ENCODE measurements at places on chromosomes 7 and 10.

- no peak for DNase-seq
Measured at GRCh38 chr7:132654150-132654549, 77.9 kb upstream of the PLXNA4 start.

GRCh38 chr7:44897309-44897708, 12.0 kb upstream of the PURB start:
- no peak for DNase-seq

- DNase-seq, result no peak
Measured at GRCh38 chr7:85770332-85770731, 583.5 kb upstream of the SEMA3D start.

DNA sequence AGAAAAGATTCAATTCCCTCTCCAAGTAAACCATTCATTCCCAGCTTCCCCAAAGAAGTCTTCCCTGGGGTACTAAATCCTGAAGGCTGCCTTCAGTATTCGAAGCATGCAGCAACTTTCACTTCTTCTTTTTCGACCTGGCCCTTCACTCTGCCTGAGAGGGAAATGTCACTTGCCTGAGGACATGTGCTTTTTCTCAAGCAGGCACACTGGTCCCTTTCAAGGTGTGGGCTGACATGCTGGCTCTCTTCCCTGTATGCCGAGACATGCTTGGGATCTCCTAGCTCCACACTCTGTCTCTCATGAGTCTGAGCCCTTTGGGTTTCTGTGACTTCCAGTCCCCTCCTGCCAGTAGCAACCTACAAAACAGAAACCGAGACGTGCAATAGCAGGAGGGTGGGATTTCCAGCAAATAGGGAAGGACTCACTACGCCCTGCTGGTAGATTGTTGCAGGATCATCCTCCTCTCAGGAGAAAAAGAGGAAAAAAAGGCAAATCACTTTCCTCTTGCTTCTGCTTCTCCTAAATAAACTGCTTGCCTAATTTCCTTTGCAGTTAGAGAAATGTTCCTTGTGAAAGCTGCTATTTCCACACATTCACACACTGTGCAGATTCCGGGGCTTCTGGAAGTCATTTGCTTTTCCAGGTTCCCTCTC, 33.5 kb downstream of the FIGNL1 start:
- DNase-seq, result no peak

DNA sequence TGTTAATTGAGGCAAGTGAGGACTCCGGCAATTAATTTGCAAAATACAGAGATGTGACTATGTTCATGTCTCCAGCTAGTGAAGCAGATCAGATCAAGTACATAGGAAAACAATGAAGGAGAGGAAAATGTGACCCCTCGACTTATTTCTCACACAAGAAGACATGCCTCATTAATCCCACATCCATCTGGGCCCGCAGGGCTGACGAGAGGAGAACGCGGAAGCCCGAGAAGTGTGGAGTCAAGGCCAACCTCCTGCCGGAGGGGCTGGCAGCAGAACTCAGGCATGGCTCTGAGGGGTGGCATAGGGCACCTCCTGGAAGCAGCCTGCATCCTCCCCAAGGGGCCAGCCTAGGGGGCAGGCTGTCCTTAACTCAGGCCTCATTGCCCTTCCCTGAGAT, 54.4 kb downstream of the ZNF503 start:
- DNase-seq, result no peak

DNA sequence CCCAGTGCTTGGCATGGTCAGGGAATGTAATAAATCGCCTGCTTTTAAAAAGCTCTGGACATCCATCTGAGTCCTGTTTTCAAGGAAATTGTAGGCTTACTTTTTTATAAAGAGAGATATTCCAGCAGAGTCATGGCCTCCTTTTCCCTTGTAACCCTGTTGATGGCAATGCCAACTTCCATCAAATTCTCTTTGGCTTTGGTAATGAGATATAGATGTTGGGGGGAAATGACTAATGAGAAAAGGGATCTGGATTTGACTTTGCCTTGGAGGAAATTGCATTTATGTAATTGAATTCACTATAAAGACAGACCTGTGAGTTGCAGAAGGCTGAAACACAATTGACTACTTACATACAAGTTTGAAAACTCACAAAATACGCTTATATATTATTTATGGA, 347.5 kb downstream of the GPR158 start:
- DNase-seq, result no peak

- DNase-seq, result no peak
Measured at GRCh38 chr7:26574476-26574875, 282.8 kb downstream of the SNX10 start.

DNA sequence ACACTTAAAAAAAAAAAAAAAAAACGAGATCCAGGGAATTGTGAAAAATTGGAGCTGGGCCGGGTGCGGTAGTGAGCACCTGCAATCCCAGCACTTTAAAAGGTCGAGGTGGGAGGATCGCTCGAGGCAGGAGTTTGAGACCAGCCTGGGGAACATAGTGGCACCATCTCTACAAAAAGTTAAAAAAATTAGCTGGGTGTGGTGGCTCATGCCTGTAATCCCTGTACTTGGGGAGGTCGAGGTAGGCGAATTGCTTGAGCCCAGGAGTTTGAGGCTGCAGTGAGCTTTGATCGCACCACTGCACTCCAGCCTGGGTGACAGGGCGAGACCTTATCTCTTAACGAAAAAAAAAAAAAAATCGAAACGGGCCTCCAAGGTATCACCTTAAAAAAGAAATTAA, 2.0 kb downstream of the CLDN4 start:
- no peak for DNase-seq

DNA sequence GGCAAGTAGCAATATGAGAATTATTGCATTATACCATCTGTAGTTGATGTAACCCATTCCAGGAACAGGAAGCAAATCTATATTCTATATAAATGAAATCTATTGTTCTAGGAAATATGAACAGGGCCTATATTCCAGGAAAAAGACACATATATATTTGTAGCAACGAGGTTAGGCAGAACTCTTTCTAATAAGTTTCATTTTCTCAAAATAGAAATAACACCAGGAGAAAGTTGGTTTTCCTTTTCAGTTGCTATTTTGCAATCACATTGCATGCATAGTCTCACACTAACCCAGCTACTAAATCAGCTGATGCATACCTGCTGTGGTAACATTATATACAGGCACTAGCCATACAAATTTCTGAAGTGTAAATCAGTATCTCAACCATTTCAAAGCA, 6.2 kb upstream of the IFIT2 start:
- no peak for DNase-seq

DNA sequence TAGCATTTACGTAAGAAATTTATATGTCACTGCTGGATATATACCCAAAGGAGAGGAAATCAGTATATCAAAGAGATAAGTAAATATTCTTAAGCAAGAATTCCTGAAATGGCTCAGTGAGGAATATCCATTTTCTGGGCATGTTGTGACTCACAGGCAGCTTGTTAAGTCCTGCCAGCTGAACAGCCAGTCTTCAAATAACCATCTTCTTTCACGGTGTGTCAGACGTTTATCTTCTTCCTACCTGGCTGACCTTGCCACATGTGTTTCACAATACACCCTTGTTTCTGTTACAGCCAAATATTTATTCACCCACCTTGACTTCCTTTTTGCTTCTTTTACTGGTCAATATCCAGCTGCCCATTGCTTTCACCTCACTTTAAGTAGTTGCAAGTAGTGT, 648.1 kb downstream of the ANKRD7 start:
- DNase-seq, result no peak

GRCh38 chr7:106346167-106346677, 61.4 kb upstream of the NAMPT start:
- DNase-seq, result no peak

DNA sequence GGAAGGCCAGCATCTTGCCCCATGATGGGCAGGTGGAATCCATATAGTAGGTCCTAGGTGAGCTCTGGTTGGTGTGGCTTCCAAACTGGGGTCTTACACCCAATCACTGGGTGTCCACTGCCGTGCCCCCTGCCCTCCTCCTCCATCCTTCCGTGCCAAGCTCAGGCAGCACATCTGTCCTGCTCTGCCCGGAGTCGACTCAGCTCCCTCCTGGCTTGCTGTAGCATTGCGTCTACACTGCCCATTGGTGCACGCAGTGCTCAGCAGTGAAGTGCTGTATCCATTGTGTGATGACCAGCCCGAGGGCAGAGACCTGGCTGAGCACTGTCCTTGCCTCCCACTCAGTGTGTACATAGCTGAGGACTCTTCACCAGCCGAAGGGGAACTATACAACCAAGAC, 148.4 kb downstream of the ADAM12 start:
- no peak for DNase-seq

DNA sequence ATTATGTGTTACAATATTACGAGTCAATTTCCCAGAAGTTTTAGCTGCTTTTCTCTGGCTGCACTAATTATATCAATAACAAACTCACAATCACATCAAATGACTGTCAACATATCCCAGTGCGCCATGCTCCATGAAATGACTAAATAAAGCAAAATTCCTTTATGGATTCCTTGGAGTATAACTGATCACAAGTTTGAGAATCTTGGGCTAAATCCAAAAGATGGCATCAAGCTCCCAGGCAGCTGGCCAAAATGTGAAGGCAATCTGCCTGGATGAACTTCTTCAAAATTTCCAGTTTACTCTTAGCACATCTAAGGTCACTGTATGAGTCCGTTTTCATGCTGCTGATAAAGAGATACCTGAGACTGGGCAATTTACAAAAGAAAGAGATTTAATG, 210.8 kb downstream of the CCSER2 start:
- no peak for DNase-seq

- DNase-seq, result no peak
Measured at GRCh38 chr10:381805-382204, 246.6 kb downstream of the ZMYND11 start.

DNA sequence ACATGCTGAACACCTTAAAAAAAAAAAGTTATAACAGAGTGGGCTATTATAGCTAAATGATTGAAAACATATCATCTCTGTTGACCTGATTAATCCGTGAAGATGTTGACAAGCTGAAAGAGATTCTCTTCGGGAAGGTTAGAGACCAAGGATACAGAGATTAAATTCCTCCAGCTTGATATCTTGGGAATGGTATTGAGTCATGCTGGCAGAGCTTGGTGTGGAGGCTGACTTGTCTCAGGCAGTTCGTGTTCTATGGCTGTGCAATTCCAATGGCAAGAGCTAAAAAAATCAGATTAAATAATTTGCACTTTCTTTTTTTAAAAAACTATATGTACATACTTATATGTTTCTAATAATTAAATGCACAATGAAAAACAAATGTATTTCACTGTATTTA, 24.9 kb upstream of the CACNA2D1 start:
- DNase-seq, result no peak

DNA sequence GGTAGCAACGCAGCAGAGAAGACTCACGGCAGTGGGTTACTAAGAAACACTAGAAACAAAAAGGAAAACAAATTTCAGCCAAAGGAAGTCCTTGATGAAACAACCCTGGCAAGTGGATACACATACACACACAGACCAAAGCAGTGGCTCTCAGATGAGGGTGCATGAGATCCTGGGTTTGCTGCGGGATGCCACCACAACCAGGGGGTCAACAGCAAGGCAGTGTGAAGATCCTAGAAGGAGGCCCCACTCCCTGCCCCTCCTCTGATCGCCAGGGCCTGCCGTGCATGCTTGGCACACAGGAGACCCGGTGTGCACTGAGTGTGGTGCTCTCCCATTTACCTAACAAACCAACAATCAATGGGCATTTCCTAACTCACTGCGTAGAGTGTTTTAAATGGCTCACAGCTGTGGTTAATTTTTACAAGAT, 252.3 kb upstream of the KLF14 start:
- no peak for DNase-seq

DNA sequence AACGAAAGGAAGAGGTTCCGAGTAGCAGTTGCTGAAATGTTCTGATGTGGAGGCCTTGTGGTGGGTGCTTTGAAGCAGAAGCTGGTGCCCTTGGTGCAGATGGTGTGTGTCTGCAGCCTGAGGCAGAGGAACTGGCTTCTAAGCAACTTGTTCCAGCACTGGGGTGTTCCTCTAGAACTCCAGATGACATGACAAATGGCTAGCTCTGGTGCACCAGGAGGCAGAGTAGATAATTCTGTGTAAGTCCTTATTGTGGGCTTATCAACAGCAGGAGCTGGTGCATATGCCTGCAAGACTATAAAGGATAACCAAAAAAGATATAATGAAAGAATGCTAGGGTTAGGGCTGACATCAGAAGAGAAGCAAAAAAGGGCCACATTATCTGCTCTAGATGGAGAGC, 76.5 kb downstream of the ARL5B start:
- DNase-seq, result no peak

GRCh38 chr10:104601166-104601565, 39.9 kb upstream of the SORCS3 start:
- DNase-seq, result no peak

GRCh38 chr7:43649755-43650274, 66.9 kb downstream of the STK17A start:
- no peak for DNase-seq

GRCh38 chr10:96389785-96390184, 31.0 kb upstream of the OPALIN start:
- DNase-seq, result no peak

DNA sequence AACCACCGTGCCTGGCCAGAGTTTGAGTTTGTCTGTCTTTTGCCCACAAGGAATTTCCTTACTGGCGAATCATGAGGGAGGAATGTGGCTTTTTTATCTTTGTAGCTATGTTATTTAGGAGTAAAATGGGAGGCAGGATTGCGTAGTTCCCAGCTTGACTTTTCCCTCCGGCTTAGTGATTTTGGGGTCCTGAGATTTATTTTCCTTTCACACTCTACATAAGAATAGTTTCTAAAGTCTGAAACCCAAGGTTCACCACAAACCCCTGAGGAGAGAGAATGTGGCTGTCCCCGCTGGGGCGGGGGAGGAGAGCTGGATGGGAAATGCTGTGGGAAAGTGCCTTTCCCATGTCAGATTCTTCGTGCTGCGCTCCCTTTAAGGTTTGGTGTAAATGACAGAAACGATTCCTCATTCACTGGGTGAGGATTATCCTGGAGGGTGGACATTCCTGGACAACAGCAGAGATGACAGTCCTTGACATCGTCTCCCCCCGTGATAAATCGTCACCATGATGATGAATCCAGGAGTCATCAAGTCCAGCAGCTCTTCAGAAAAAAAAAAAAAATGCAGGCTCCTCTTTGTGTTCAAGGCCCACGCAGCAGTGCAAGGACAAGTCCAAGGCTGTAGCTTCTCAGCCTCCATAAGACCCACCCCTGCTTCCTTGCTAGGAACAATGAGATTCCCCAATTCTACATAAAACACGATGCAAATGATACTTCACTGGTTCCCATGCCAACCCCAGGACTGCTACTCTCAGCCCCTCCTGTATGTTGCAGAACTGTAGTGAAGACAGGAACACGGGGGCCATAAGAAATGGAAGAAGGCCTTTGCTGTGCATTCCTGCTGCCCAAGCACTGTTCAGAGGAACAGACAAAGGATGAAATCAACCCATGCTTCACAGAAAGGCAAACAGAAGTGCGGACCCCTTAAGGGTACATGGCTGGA, 233.1 kb downstream of the CCDC3 start:
- DNase-seq, result no peak
